ENCODE measurements at places on chromosomes 3 and 15. TPM values are rescaled to one million over a fixed set of nuclear protein-coding genes. Genes with fewer than 3 reads are reported as not detected.

GRCh38 chr15:44537735-44538240 lies 841 bp downstream of the EIF3J start:
- DNase-seq = no peak

DNA sequence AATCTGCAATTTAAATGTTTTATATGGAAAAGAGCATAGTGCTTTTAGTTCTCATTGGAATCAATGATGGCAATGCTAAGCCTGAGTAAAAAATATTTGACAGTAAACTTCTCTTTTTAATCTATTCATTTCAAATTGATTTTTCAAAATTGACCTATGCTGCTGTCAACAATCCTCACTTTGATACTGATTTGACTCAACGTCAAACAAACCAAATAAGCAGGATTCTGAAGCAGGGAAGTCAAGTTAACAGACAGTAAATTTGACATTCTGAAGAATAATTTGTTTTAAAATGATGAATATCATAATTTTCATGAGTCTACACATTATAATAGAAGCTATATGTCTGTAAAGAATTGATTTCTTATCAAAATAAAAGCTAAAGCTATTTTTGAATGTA lies 1053.1 kb downstream of the DIPK2A start:
- DNase-seq = no peak

GRCh38 chr3:48058091-48058490 lies 41.9 kb upstream of the MAP4 start:
- no peak for DNase-seq

- DNase-seq = no peak
Observed at GRCh38 chr3:5888851-5889250, 701.3 kb downstream of the EDEM1 start.

- DNase-seq = no peak
Observed at GRCh38 chr3:17535274-17535673, 207.2 kb downstream of the TBC1D5 start.

- DNase-seq = no peak
Observed at GRCh38 chr3:101813817-101814440, 34.9 kb downstream of the NXPE3 start.

GRCh38 chr3:55406696-55407425 lies 80.2 kb downstream of the WNT5A start:
- no peak for DNase-seq

- DNase-seq = peak; percentile 75
Observed at GRCh38 chr3:170642882-170643601, 57.2 kb upstream of the SLC7A14 start.

DNA sequence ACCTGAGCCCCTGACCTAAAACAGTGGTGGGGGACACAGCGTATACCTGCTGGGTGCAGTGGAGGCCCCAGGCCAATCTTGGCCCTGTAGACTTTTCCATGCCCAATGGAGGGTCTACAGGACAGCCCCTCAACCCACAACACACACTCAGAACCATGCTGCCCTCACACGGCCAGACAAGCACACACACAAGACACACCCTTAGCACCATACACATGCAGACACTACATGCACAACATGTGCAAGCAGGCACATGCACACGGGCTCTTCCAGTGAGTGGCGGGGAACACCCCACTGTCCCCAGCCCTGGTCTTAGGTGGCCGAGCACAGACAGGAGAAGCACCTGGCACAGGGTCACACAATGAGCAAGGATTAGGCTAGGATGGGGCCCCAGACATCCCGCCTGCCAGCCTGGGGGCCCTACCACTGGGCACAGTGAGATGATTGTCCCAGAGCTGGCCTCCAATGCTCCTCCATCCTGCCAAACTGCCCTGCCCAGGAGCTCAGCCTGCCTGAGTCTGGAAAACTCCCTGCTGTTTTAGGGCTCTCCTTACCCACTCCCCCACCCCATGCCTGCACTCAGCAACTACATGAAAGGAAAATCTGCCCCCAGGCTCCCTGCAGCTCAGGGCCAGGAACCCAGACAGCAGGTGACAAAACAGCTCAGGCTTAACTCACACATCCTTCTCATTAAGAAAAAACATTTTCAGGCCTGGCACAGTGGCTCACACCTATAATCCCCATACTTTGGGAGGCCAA lies 15.8 kb downstream of the IQSEC1 start:
- DNase-seq = no peak

DNA sequence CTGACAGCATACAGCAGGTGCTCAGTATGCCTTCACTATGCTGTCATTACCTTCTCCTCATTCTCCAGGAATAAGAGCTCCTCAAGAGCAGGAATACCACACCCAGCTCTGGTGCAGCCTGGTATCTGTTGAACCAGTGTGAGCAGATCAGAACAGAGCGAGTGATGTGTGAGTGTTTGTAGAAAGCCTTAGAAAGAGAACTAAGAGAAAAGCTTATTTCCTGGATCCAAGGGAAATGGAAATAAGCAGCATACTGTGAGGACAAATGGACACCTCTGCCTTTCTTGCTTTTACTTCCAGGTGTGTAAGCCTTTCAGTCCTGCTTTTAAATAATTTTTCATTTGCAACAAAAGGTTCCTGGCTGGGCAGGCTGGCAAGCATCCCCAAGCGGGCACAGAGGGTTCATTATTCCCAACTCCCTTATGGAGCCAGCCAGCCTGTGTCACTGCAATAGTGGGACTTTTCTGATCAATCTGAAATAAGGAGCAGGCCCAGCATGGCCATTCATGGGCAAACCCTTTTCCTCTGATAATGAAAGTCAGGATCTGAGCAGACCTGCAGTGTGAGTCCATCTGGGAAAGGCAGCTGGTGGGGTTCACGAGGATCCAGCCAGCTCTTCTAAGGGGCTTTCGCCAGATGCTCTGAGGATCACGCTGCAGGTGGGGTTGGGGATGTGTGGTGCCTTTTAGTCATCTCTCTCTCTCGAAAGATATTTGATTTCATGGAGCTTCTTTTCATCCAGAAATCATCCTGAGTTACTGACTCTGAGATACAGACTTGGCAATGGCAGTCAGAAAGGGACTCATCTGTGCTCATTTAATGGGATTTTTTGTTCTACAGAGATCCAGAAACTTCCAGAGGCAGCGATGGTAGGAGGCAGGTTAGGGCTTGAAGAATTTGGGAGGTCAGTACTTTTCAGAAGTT lies 594.9 kb upstream of the CFAP20DC start:
- DNase-seq = no peak

GRCh38 chr3:111333642-111334041 lies 208.4 kb upstream of the CD96 start:
- DNase-seq = no peak

DNA sequence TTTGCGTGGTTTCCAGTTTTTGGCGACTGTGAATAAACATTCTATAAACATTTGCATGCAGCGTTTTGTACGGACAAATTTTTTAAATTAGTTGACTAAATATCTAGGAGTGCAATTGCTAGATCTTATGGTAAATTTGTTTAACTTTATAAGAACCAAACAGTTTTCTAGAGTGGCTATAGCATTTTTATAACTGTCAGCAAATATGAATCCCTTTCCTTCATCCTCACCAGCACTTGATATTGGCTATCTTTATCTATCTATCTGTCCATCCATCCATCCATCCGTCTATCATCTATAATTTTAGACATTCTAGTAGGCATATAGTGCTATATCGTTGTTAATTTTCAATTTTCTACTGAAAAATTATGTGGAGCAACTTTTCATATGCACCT lies 158.4 kb upstream of the CHRNA7 start:
- DNase-seq = no peak

GRCh38 chr3:10993729-10994065 lies 1.1 kb downstream of the SLC6A1 start:
- no peak for DNase-seq

DNA sequence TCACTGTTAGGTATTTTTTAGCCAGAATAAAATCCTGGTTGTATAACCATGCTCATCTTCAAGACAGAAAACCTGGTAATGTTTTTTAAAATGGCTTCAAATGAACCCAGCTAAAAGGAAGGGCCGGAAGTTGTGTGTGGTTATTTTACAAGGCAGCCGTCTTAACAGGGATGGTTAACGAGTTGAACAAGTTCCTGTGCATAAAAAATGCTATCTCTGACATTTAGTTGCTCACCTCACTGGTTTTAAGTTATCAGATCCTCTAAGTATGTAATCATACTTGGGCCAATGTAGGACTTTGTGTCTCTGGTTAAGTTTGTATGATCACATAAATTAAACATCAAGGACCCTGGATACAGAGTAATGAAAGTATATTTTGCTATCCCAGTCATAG lies 2.1 kb downstream of the ATP11B start:
- no peak for DNase-seq

OSBPL10 gene
- 5.1 TPM for total RNA-seq

DNA sequence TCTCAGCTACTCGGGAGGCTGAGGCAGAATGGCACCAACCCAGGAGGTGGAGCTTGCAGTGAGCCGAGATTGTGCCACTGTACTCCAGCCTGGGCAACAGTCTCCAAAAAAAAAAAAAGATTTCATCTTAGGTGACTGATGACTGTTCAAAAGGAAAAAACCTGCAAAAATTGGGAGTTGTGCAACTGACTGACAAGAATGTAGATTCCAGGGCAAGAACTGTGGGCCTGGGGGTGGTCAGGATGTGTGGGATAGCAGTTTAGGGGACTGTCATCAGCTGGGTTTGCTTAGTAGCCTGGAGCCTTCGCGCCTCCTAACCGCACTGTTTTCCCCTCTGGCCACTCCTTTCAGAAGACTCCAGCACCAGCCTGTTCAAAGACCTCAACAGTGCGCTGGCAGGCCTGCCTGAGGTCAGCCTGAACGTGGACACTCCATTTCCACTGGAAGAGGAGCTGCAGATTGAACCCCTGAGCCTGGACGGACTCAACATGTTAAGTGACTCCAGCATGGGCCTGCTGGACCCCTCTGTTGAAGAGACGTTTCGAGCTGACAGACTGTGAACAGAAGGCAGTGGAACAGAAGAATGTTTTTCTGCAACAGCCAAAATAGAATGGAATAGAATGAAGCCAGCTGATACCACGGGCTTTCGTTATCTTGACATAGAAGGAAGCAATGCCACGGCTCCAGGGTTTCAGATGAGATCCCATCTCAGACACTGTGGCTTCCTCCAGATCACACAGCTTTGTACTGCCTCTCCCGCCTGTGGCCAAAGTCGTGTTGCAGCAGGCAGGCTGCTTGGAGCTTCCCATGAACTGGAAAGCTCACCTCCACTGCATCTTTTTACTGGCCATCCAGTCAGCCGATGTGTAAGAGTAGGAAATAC lies 75.3 kb upstream of the BLM start:
- DNase-seq = no peak

STRA6 gene
- not detected for total RNA-seq

HTR3C gene
- not detected for total RNA-seq

GRCh38 chr3:29514170-29514569 lies 233.3 kb downstream of the RBMS3 start:
- no peak for DNase-seq

All from Right ventricle myocardium superior (tissue), 1 donor.